Stimulated activated CD4-positive, alpha-beta T cell treated with anti-CD3 and anti-CD28 coated beads, Interleukin-1b, Interleukin-23, amount 100 ng/mL, for 1 hour (primary cell): ENCODE measurements at places on chromosomes 2 and 18.

DNA sequence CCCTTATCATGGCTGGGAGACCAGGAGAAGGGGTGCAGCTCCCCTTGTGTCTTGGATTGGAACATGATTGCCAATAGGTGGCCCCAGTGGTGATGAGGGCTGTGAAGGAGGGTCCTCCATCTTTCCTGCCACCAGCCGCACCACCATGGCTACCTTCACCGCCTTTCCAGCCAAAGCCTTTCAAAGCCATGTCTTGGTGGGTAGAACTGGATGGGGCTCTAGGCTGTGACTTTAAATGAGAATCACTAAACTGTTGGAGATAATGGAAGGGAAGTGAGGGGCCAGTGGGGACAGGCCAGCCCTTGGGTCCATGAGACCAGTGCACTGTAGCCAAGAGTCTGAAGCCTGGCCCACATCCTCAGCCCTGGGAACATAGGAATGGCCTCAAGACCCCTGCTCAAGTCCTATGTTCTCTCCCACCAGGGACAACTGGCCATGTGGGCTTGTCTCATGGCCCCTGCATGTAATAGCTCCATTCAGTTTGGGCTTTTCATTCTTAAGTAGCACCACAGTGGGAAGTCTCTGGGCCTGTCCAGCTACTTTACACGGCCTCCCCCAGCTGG is 345.7 kb downstream of the DYSF start:
- no peak for DNase-seq

DNA sequence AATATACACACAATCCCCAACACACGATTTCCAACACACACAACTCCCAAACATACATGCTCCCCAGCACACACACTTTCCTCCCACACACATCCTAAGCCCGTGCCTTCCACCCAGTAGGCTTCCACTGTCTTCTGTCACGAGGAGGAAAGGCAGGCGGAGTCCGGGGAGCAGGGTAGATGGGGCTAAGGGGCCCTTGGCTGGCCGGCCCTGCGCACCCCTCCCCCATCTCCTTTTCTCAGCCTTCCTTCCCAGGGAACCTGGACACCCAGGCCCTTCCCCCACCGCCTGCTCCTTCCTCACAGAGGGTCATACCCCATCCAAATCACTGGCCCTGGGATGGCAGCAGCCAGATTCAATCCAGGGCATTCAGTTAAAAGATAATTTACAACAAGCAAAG is 3.4 kb upstream of the PDCD1 start:
- no peak for DNase-seq

DNA sequence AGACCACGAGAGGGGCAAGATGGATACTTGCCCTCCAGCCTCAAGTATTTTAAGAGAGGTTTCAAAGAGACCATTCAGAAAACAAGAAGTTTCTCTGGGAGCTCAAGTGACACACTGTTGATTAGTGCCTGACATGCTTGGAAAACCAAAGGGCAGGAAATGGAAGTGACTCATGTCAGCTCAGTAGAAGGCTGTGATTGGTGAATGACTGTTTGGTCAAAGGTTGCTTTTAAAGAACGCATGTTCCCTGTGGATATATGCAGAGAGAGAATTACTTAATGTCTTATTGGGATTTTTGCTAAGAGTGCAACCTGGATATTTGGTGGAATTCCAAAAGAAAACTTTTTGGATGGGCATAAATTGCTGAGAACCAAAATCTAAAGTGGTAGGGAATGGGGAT is 549.9 kb downstream of the XIRP2 start:
- no peak for DNase-seq

DNA sequence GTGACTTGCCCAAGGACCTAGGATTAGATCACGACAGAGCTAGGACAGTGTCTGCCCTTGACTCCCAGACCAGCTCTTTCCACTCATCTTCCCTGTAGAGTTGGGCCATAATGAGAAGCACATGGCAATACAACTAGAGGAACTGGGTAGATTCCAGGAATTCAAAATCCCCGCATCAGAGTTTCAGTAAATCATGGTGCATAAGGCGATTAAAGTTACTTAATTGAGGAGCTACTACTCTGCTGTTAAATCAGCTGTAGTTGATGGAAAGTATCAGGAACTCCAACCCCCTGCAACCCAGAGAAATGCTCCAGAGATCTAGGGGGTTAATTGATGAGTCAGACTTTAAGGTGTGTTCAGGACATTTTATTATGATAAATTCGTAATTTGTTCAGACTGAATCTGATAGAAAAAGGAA is 5.7 kb downstream of the ANTXR1 start:
- DNase-seq, result no peak

DNA sequence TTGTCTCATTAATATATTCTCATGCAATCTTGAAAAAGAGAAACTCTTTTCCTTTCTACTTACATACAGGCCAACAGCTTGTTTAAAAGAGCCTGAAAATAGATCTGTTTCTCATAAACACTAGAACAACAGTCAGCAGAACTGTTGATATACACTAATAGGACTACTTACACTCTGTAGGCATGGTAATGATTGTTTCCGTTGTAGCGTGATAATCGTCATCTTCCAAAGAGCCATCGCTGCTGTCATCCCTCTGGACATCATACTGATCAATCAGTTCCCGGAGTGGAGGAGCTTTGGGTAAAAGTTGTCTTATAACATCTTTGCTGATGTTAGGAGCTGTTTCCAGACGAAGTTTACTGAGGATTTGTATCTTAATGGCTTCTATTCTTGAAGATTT is 476 bp downstream of the MSTN start:
- no peak for DNase-seq

- no peak for DNase-seq
Measured at GRCh38 chr2:209141142-209141541, 282.7 kb upstream of the MAP2 start.

GRCh38 chr18:63003899-63004298 is 288.6 kb downstream of the PHLPP1 start:
- DNase-seq, result no peak

- DNase-seq, result no peak
Measured at GRCh38 chr2:47310801-47311560, 92.0 kb upstream of the MSH2 start.

DNA sequence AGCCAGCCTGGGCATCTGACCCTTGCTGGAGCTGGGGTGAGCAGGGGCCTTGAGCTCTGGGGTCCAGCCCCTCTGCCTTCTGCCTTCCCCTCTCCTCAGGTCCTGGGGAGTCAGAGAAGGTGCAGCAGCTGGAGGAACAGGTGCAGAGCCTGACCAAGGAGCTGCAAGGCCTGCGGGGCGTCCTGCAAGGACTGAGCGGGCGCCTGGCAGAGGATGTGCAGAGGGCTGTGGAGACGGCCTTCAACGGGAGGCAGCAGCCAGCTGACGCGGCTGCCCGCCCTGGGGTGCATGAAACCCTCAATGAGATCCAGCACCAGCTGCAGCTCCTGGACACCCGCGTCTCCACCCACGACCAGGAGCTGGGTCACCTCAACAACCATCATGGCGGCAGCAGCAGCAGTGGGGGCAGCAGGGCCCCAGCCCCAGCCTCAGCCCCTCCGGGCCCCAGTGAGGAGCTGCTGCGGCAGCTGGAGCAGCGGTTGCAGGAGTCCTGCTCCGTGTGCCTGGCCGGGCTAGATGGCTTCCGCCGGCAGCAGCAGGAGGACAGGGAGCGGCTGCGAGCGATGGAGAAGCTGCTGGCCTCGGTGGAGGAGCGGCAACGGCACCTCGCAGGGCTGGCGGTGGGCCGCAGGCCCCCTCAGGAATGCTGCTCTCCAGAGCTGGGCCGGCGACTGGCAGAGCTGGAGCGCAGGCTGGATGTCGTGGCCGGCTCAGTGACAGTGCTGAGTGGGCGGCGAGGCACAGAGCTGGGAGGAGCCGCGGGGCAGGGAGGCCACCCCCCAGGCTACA is 3.8 kb downstream of the EMILIN1 start:
- DNase-seq, result no peak

DNA sequence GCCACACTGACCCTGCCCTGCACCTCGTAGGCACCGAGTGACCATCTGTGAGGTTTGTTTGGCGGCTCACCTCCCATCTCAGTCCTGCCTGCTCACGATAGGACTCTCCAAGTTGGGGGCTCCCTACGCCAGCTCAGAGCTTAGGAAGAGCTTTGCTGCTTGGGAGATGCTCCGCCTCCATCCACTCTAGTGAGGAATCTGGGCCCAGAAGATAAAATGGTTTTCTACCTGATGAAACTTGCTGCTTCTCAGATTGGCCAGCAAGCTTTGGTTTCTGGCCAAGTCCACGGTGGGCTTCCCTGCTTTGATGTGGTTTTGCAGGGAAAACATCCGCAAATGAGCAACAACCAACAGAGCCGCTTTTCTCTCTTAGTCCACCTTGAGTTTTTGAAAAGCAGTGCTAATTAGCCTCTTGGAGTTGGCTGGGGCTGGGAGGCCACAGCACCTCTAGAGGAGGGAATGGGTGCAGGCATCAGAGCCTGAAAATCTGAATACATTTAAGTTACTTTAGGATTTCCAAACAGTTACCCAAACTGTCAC is 42.2 kb downstream of the THNSL2 start:
- no peak for DNase-seq

DNA sequence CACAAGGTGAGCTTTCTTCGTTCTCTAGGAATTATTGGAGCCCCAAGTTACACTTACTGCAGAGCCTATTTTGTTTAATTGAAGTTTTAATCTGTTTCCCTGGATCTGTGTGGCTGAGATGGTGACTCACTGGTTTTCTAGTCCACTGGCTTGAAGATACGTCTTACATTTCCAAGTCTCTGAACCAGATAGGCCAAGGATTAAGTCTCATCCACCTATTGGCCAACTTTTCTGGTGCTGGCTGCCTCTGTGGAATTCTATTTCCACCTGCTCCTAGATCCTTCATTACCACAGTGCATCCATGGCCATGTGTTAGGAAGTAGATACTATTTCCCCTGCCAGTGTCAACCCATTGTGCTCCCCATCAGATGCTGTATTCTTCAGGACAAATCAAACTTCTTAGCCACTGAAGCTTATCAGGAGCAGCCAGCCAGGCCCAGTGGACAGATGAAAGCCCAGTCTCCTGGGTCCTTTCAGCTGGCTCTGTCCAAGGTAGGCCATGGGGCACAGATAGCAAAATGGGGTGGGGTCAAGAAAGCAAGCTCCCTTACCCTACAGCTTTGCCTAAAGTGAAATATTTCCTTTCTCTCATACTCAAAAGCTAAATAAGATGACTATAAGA is 198.8 kb upstream of the TCF4 start:
- DNase-seq, result no peak

- DNase-seq, result no peak
Measured at GRCh38 chr2:173657996-173658717, 303.5 kb downstream of the CDCA7 start.

DNA sequence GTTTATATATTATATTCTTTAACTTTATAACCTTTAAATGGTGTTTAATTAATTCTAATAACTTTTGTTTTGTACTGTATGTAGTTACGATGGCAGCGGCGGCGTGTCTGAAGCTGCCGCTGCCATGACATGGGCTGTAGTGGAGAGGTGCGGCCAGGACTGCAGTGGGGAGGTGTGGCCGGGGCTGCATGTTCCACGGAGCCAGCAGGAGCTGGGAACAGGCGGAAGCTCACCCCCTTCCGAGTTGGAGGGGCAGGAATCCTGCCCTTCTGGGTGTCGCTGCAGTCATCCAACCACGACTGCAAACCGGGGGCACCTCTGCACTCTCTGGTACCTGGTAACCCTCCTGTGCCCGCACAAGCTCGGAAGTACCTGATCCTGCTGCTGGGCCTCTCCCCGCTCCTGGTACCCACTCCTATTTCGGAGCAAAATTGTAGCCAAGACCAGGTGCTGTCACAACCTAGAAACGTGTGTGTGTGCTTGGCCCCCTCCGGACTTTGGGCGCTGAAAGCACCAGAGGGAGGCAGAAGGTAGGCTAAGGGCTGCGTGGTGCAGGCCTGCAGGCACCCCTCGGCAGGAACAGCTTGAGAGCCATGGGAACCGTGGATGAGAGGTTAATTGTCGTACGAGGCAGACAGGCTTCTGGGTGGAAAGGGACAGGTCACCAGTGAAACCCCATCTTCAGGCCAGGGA is 1329.7 kb upstream of the SLC39A10 start:
- no peak for DNase-seq

DNA sequence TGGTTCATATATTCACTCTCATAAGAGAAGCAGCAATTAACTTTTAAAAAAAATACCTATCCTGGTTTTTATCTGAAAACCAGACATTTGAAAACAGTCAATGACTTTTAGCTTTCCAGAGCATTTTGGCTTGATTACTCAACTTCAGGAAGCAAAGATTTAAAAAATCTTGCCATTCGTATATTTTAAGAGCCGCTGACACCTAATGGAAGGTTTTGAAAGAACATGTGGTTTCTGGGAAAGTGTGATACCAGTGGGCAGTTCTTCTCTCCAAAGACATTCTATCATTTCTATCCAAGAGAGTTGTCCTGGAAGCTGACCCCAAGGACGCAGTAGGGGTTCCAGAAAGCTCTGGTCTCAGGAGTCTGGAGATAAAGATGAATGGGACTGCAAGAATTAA is 234.7 kb downstream of the TTC32 start:
- no peak for DNase-seq
